Stimulated activated CD8-positive, alpha-beta memory T cell treated with anti-CD3 and anti-CD28 coated beads, Interleukin-2, amount 100 ng/mL, for 48 hours (primary cell): ENCODE measurements at places on chromosomes 6 and 20.

DNA sequence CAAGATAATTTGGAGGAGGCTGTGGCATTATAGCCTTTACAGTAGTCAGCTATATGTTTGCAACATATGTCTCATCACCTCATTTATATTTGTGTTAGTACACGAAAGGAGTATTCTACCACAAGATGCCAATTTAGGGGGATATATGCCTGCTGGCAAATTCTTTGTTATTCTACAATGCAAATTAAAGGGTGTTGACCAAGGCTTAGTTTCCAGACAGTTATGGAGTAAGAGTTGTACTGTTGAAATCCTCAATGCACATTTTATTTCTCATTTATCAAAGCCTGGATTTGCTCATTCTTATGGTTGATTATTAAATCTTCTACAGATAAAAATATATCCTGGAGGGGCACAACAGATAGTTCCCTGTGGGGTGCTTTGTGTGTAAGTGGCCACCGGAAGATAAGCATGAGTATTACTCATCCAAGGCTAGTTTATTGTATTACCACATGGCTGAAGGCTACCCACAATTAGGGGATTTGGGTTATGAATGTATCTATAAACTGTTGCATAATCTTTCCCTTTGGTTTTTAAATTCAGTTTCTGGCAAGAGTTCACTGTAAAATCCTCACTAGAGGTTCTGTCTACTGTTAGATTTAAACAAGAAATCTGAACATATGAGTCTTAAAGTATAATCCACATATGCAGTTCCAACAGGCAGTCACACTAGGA lies 9.0 kb downstream of the CST9 start:
- DNase-seq, result no peak

DNA sequence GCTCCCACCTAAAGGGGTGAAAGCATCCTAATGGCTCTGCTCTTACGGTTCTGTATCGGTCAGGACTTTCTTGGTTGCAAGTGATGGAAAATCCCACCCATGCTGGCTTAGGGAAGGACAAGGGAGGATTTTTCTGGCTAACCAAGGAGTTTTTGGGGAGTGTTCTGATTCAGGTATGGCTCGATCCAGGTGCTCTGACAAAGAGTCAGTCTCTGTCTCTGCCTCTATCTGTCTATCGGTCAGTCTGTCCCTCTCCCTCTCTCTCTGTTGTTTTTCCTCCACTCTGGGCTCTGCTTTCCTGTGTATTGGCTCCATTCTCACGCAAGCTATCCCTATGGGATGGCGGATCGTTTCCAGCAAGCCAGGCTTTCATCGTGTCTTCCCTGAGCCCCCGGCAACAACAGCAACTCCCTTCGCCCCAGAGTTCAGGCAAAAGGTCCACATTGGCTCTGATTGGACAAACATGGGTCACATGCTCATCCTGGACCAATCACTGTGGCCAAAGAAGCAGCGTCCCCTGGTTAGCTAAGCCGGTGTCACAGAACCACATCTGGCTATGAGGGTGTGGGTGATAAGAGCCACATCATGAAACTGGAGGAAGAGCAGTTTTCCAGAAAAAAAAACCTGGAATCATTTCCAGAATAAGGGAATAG lies 160.3 kb downstream of the BMP7 start:
- DNase-seq, result no peak

DNA sequence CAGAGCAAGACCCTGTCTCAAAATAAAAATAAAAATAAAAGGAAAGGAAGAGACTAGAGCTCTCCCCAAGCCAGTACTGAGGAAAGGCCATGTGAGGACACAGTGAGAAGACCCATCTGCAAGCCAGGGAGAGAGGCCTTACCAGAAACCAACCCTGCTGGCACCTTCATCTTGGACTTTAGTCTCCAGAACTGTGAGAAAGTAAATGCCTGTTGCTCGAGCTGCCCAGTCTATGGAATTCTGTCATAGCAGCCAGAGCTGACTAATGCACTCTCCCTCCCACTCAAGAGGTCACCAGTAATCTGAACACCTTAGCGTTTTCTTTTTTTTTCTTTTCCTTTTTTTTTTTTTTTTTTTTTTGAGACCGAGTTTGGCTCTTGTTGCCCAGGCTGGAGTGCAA lies 7.3 kb upstream of the PRPH2 start:
- no peak for DNase-seq

DNA sequence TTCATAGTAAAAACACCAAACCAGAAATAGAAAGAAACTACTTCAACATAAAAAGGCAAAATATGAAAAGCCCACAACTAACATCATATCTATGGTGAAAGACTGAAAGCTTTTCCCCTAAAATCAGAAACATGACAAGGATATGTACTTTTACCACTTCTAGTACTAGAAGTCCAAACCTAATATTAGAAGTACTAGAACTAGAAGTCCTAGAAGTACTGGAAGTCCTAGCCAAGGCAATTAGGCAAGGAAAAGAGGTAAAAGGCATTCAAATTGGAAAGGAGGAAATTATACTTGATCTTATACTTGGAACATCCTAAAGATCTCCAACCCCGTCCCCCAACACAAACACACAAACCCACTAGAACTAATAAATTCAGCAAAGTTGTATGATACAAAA lies 74.9 kb downstream of the TASP1 start:
- no peak for DNase-seq

- DNase-seq, result no peak
These were observed 98.8 kb downstream of the EPB41L2 start for GRCh38 chr6:130964289-130964688.

- DNase-seq, result no peak
These were observed 143.7 kb downstream of the KLHL32 start for GRCh38 chr6:97068211-97068610.

- DNase-seq, result no peak
These were observed 80.3 kb downstream of the CHD6 start for GRCh38 chr20:41537865-41538264.

GRCh38 chr6:51260003-51260402 lies 441.3 kb downstream of the TFAP2B start:
- DNase-seq, result no peak

DNA sequence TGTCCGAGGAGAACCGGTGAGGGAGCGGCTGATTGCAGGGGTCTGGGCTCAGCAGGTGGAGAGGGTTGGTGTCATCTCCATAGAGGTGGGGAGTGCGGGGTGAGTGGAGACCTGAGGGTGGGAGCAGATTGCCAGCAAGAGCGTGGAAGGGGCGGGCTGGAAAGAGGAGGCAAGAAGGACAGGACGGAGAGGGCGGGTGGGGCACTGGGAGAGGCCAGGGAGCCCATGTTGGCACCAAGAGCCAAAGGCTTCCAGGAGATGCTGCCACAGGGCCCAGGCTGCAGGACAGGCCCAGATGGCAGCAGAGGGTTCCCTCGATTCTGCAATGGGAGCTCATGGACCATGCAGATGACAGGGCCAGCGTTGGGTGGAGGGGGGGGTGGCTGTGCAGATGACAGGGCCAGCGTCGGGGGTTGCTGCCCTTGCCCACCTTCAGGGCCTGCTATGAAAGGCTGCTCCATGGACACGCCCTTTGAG lies 105.4 kb downstream of the TMEM242 start:
- DNase-seq, result no peak

GRCh38 chr6:53898026-53898795 lies 103.4 kb downstream of the LRRC1 start:
- no peak for DNase-seq

DNA sequence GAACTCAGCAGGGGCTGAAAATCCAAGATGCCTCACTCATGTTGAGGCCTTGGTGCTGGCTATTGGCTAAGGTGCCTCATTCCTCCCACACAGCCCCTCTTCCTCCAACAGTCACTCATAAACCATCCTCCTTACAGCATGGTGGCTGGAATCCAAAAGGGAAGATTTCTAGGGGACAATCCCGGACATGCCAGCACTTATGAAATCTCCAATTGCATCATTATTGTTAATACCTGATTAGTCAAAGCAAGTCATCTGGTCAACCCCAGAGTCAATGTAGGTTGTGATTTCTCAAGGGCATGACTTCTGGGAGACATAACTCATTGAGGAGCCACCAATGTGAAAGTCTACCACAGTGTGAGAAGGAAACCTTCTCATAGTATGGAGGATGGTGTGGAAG lies 506.6 kb upstream of the NOX3 start:
- no peak for DNase-seq

DNA sequence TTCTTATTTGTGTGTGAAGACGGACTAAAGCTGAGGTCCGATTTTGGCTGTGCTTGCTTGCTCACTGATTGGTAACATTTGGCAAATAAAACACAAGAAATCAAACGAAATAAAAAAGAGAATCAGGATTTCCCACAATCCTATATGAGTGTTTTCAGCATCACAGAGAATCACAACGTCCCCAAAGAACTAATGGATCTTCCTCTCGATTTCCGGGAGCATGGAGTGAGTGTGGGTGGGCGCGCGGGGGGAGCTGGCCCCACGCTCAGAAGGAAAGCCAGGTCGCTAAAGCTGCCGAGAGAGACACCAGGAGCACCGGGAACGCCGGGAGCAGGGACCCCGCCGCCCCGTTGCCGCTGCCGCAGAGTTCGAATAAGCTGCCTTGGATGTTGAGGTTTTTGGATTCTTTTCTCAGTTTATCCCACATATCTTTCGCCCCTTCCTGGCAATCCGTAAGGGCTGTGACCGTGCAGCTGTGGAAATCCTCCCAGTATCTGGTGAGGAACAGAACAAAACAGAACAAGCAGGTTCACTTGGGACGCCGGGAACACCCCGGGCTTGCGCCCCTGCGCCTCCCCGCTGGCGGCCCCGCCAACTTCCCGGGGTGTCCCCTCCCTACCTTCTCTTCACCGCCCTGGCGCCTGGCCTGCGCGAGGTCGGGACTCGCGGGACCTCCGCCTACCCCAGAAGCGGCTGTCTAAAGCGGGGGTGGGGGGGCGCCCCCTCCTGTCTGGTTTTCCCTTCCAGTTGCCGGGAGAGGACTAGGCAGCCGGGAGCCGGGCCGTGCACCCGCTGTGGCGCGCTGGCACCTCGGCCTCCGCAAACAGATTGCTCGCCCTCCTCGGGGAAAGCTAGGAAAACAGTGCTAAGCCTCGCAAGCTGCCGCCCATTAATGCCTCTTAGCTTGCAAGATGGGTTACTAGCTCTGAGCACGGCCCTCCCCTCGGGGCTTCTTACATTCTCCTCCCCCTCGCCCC lies 7.7 kb downstream of the NRN1 start:
- DNase-seq, result no peak

GRCh38 chr6:147282566-147282959 lies 78.3 kb downstream of the STXBP5 start:
- DNase-seq, result no peak

- DNase-seq, result no peak
These were observed 247.7 kb downstream of the SOD2 start for GRCh38 chr6:159445351-159445750.

DNA sequence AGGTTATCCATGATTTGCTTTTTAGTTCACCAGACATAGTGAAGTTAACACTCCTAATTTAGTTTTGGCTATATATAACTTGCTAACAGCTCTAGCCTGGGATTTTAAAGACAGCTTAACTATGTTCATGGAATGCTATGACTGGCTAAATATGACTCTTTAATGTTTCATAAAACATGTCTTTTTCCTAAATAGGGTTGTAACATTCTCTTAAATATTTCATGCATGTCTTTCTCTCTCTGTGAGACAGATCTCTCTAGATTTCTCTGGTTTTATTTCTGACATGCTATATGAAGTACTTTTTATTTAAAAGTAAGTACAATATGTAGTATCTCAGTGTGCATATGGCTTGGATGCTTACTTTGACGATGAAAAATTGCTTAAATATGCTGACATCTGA lies 35.7 kb downstream of the MACROD2 start:
- DNase-seq, result no peak

DNA sequence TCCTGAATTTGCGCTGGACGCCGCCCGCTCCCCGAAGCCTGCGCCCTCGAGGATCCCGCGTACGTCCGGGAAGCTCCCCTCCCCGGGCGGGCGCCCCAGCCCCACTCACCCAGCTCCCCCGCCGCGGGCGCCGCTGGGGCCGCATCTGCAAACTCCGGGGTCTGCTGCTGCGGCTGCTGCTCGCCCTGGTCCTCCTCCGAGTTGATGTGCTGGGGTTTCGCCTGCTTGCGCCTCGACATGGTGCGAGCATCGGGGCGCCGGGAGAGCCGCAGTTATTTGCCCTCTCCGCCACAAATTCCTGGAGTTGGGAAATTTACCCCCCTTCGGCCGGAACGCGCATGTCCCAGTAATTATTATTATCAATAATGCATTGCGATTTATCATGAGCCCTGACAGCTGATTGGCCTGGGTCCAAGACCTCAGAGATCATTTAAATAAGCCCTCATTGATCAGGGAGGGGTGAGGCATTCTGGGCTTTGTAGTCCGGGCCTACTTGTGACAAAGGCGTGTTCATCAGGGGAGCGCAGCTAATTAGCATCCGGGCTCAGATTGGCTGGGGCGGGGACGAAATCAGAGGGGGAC lies at the start of gene SALL4:
SALL4 (minus strand) TSS at position 352 of the 582 bp plus-strand sequence; CDS start at position 239, 113 bp downstream.
- DNase-seq, result no peak

GRCh38 chr6:170231293-170232185 lies 59.3 kb downstream of the DLL1 start:
- no peak for DNase-seq
